CD4-positive, alpha-beta T cell treated with Interleukin-10 for 1 hour (primary cell): ENCODE measurements at places on chromosomes 16 and 17.

DNA sequence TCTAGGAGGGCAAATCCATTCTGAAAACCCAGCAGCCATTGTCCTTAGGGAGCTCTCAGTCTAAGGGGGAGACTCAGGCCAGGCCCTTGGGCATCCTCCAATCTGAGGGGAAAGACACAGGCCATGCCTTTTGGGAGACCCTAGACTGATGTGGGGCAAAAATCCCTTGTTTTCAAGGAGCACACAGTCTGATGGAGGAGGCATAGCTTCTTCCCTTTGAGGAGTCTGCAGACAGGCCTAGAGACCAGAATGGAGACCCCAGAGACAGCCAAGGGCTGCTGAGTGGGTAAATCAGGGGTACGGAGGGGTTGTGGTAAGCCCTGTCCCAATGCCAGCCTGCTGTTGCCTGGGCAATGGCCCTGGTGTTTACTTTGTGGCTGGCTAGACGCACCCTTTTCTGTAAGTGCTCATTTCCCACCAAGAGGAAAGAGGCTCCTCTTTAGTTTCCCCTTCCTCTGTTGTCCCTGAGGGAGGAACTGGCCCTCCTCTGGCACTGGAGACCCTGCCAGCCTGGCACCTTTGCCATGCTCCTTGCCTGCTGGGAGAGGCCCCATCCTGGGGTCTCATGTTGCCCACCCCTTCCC, 19.3 kb downstream of the ARHGAP23 start:
- DNase-seq: no peak

- peak; percentile 51 for DNase-seq
These were observed 31.8 kb upstream of the PRM1 start for GRCh38 chr16:11312718-11313492.

- peak; percentile 30 for DNase-seq
These were observed 2.9 kb upstream of the CBX8 start for GRCh38 chr17:79799538-79800324.

DNA sequence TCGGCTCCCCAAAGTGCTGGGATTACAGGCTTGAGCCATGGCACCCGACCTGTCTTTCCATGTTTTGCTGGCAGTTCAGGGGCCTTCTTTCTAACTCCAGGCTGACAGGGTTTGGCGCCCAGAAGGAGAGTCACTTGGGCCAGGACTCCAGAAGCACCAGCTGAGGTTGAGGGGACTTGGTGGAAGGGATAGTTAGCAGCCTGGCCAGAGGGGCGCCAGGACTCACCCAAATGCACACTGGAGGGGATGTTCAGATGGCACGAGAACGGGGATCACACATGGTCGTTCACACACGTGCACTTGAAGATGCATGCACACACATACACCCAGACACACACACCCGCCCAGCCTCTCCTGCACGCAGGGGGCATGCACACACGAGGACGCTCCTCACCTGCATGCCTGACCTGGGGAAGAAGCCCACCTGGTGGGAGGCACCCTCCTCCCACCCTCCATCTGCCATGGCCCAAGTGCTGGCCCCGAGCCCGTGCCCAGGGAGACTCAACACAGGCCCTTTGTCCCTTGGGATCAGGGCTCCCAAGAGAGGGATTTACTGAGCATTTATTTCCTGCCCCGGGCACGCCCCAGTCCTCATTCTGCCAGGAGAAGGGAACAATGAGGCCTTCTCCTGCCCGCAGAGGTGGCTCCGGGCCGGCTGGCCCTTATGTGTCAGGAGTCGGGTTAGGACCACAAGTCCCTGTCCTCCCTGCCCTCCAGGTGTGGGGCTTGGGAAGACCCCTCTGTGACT, 2.3 kb upstream of the PRSS21 start:
- DNase-seq: no peak

- no peak for DNase-seq
These were observed 8.5 kb upstream of the FBXL19 start for GRCh38 chr16:30914830-30915229.

GRCh38 chr16:76390476-76390875, 113.3 kb downstream of the CNTNAP4 start:
- no peak for DNase-seq

GRCh38 chr17:36727577-36727976, 126.2 kb downstream of the MRM1 start:
- DNase-seq: no peak

DNA sequence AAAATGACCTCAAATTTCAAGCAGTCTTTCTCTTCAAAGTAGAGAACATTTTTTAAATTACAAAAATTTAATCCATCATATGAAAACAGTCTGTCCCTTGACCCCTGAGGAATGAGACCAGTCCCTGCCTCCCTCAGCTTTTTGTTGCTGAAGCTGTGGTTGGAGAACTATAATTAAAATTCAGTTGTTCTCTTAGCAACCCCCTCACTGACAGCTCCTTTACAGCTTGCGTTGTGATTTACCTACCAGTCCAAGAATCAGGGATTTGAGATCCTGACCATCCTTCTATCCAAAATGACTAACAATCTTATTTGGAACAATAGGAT, 29.8 kb downstream of the LYRM1 start:
- no peak for DNase-seq

- no peak for DNase-seq
These were observed 37.1 kb upstream of the ADCY7 start for GRCh38 chr16:50229149-50229726.

DNA sequence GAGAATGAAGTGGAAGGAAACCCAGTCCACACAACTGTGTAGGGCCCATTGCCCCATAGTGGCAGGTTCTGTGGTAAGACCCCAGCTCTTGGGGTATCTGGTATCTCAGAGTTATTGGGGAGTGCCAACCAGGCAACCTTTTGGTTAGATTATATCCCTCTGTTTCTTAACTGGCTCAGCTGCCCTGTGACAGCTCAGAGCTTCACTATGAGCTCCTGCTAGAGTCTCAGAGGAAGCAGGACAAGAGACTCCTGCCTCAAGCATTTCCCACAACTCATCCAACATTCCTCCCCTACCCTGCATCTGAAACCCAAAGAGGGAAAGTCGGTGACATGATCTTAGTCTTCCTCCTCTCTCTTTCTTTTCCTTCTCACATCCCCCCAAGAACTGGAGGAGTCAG, 292.3 kb downstream of the SHISA9 start:
- DNase-seq: no peak

GRCh38 chr16:67428146-67428731, 2.7 kb upstream of the HSD11B2 start:
- DNase-seq: peak; percentile 56

- peak; percentile 36 for DNase-seq
These were observed 844 bp downstream of the TBKBP1 start for GRCh38 chr17:47694581-47695428.

- DNase-seq: peak; percentile 70
These were observed 2.3 kb downstream of the TOP2A start for GRCh38 chr17:40415390-40415789.

GRCh38 chr16:12170103-12171040, 193.8 kb downstream of the SNX29 start:
- DNase-seq: no peak

DNA sequence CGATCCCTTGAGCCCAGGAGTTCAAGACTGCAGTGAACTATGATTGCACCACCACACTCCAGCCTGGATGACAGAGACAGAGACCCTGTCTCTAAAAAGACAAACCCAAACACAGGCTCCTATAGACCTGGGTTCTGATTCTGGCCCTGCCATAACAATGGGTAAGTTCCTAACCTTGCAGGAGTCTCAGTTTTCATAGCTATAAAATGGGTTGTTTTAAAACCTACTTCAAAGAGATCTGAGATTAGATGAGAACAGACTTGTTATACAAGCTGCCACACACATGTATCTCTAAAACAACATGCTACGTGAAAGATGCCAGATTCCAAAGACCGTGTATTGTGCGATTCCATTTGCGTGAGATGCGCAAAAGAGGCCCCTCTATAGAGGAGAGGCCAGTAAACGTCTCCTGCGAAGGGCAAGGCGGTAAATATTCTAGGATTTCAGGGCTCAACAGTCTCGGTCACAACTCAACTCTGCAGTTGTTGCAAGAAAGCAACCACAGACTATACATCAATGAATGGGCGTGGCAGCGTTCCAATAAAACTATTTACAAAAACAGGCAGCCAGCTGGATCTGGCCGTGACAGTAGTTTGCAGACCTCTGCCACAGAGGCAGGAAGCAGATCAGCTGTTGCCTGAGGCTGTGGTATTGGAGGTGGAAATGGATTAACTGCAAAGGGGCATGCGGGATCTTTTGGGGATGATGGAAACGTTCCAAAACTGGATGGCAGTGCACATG, 5.9 kb downstream of the CORO7 start:
- no peak for DNase-seq

- DNase-seq: no peak
These were observed 19.4 kb downstream of the NARF start for GRCh38 chr17:82477934-82478333.

DNA sequence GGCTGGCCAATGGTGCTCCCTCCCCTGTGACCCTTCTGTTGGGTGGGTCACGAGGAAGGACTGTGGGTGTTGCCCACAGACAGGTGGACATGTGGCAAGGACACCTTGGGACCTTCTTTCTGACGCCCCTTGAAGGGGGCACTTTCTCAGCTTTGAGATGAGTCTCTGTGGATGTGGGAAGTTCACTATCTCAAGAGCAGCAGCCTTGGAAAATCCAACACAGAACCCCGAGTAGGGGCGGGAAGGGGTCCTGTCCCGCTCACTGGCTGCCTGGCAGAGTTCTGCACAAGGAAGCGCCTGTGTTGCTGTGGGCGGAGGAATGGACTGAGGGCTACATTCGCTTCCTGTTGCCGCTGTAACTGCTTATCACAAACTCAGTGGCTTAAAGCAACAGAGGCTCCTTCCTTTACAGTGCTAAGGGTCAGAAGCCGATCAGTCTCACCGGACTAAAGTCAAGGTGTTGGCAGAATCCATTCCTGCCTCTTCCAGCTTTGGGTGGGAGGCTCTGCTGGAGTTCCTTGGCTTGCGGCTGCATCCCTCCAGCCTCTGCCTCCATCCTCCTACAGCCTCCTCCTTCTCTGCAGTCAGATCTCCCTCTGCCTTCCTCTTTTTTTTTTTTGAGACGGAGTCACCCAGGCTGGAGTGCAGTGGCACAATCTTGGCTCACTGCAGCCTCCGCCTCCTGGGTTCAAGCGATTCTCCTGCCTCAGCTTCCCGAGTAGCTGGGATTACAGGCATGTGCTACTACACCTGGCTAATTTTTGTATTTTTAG, 305.2 kb downstream of the SEC14L1 start:
- peak; percentile 62 for DNase-seq

DNA sequence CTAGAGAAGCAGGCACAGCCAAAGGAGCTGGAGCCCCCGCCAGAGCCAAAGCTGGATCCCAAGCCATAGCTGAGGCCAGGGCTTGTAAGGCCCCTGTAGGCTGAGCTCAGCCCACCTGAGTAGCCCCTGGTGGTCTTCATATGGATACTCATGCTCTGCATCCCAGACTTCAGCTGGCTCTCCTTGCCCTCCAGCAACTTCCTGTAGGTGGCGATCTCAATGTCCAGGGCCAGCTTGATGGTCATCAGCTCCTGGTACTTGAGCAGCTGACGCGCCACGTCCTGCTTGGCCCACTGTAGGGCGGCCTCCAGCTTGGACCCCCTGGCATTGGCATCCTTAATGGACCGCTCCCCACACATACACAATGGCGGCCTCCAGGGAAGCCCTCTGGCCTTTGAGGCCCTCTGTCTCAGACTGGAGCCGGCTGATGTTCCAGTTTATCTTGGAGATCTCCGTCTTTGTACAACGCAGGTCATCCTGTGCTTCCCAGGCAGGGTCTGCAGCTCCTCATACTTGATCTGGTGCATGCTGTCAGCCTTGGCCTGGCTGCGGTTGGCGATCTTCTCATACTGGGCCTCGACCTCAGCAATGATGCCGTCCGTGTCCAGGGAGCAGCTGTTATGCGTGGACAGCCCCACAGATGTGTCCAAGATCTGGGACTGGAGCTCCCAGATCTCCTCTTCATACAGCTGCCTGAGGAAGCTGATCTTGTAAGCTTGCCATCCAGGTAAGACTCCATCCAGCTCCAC, 28.9 kb downstream of the IKZF3 start:
- DNase-seq: no peak

- DNase-seq: no peak
These were observed 340.3 kb upstream of the TNRC6C start for GRCh38 chr17:77618173-77618572.

DNA sequence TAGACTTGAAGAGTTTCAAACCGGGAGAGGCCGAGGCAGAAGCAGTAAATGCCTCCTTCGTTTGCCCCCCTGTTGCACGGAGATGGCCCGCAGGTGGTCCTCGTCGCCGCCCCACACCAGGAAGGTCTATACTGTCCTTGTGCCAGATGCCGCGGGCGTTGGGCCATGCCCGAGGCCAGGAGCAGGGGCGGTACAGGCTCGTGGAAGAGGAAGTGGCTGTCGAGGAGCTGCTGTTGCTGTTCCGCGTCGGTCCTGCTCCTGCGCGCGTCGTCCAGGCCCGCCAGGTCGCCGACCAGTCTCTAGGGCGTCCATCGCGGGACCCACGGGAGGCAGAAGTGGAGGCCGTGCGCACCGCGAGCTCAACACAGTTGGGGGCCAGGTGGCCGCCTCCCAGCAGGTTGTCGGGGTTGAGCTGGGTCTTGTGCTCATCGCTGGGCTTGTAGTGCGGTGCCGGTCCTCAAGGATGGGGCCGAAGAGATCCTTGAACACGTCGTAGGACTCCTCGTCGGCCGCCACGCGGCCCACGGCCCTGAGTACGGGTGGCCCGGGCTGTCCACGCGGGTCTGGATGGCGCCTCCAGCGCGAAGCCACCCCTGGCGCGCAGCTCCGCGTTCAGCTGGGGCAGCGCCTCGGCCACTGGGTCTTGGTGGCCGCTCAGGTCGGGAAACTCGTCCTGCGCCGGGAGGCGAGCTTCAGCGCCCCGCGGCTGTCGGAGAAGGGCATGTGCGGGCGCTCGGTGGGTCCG, 13.1 kb upstream of the C16orf87 start:
- DNase-seq: no peak

DNA sequence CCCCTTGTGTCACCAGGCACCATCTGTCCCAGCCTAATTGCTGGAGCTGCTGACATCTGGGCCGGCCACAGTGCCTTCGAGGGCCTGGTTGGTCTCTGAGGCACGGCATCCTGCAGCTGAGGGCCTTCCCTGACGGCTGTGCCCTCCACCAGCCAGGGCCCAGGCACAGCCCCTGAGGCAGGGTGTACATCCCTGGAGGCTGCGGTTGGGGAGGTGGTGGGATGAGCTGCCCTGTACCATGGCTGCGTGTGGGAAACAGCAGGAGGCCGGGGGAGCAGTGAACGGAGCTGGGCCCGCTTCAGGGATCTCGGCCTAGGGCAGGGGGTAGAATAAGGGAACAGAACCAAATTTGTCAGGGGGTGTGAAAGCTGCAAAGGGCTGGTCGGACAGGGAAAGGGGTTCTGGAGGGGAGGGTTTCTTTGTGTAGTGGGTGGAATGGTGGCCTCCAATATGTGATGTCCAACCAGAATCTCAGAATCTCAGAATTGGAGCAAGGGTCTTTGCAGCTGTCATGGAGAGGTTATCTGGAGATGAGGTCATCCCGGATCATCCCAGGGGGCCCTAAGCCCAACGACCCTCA, 10.0 kb upstream of the SLC38A10 start:
- DNase-seq: no peak
